Cortex of kidney (tissue), 1 donor: ENCODE measurements at places on chromosomes 11 and 22.

DNA sequence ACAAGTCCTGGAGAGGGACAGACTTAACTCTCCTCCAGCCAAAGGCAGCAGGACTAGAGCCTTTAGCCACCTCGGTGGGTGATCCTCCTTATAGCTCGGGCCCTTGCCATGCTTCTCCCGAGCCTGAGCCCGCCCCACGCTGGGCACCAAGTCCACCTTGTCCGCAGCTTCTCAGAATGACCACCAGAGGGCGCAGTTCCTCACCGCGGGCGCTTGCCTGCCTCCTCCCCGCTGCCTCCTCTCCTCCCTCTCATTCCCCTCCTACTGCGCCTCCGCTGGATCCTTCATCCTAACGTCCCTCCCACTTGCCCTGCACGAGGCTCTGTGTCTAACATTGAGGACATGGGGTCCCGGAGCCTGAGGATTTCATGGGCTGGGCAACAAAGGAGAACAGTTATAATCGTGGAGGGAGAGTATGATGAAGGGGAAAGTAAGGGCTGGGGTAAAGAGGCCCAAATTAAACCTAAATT is 11.3 kb upstream of the MOGAT2 start:
- DNase-seq, result no peak

GRCh38 chr11:33476945-33477606 is 219.9 kb downstream of the HIPK3 start:
- DNase-seq, result no peak

DNA sequence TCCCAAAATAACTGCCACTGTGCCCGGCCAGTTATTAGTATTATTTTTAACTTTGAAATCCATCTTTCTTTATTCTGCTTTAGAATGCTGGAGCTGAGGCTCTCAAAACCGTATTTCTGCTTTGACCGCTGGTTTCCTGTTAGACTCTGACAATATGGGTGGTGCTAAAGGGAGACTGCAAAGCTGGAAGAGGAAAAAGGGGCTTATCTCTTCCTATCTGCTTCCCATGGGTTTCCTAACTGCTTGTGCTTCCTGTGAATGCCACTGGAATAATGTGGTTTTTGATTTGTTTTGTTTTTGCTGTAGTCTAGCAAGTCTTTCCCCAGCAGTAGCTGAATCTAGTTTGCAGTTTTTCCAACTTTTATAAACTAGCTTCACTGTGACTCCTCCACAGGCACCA is 43.6 kb downstream of the XRRA1 start:
- DNase-seq, result no peak

DNA sequence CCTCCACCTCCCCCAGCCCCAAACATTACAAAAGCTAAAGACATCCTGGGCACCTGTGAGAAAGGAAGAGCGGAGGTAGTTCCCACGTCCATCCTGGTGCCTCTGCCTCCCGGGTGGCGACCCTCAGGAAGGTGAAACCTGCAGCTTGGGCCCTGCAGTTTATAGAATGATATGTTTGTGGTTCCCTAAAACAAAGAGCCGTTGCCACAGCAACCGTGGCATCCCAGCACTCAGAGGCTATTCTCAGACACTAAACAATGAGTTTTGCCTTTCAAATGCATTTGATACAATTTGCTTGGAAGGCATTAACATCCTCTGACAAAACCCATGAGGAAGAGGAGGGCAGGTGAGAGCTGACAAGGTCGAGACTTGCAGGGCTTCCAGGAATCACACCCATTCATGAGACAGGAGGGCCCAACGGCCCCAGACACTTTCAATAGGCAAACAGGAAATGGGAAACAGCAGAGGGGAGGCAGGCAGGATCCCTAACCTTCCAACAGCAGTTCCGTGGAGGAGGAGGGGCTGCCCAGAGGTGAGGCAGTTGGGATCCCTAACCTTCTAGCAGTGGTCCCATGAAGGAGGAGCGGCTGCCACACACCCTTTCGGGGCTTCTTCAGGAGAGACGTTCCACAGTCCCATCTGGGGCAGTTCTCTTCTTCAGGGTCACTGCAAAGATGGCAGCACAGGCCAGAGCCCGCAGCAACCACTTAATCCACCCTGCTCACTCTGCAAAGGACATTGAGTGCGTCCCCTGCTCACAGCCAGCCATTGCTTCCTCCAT is 379.2 kb downstream of the SHANK2 start:
- DNase-seq, result no peak

DNA sequence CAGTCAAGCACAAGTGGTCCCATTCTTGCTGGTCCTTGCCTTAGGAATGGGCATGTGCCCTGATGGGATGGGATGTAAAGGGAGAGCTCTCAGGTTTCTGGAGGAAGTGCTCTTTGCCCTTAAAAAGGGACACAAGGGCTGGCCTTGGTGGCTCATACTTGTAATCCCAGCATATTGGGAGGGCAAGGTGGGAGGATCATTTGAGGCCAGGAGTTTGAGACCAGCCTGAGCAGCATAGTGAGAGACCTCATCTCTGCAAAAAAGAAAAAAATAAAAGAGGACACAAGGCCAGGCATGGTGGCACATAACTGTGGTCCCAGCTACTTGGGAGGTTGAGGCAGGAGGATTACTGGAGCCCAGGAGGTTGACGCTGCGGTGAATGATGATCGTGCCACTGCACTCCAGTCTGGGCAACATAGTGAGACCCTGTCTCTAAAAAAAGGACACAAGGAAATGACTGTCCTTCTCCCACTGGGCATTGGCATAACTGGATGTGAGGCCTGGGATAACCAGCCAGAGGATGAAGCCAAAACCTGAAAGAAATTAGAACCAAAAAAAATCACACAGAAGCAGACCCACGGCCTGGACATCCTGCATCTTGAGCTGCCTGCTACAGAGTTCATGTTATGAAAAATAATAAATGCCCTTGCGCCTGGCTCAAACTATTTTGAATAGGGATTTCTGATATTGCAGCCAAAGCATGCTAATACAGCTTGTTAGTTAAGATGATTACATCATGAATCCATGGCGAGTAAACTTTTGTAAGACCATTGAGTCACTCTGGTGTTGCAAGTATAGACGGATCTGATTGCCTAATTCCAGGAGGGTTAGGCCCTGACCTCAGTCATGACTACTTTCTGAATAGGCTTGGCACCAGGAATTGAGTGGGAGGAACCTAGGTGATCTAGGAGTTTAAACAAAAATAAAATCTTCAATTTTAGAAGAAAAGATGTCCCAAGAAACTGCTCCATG is 12.9 kb upstream of the CRKL start:
- no peak for DNase-seq

DNA sequence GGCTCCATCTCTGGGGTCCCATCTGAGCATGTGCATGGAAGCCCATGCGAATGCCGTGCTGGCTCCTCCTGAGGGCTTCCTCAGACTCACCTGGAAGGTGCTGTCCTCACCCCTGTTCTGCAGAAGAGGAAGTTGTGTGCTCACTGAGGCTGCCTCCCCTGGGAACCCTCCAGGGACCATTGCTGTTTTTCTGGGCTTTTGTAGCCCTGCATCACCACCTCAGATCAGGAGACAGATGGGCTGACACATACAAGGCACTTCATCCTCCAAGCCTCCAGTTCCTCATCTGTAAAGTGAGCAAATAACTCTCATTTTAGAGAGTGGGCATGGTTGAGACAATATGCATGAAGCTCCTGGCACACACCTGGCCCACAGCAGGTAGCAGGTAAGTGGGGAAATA is 12.1 kb upstream of the LRRC32 start:
- no peak for DNase-seq

GRCh38 chr11:96197103-96197502 is 145.9 kb downstream of the MAML2 start:
- DNase-seq, result no peak

- DNase-seq, result no peak
These were observed 2.3 kb upstream of the TYMP start for GRCh38 chr22:50531962-50532674.
